ENCODE measurements at places on chromosomes 5 and 9. TPM values are rescaled to one million over a fixed set of nuclear protein-coding genes. Genes with fewer than 3 reads are reported as not detected.

DNA sequence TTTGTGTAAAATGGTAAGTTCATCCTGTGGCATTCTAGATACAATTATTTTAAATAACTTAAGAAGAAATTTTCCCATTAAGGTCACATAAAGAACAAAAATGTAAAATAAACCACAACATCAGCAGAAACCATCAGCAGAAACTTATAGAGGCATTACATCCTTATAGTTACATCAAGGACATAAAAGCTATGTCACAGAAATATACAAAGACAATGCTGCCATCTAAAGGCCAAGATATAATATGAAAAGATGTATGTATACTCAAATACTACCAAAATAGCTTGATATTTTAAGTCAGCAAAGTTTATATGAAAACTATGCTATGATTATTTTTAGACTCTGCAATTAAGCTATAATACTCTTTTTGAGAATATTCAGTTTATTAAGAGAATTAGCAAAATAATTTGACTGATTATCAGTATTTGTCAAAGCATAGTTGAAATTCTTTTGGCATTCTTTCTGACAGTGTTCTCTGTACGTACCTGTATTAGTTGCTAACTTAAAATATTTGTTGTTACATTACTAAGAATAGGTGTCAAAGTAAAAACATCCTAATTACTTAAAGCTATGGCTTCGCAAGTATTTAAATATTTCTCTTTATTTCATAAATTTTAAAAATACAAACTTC is 36.2 kb downstream of the FBXL17 start:
- peak; percentile 63 for DNase-seq

DNA sequence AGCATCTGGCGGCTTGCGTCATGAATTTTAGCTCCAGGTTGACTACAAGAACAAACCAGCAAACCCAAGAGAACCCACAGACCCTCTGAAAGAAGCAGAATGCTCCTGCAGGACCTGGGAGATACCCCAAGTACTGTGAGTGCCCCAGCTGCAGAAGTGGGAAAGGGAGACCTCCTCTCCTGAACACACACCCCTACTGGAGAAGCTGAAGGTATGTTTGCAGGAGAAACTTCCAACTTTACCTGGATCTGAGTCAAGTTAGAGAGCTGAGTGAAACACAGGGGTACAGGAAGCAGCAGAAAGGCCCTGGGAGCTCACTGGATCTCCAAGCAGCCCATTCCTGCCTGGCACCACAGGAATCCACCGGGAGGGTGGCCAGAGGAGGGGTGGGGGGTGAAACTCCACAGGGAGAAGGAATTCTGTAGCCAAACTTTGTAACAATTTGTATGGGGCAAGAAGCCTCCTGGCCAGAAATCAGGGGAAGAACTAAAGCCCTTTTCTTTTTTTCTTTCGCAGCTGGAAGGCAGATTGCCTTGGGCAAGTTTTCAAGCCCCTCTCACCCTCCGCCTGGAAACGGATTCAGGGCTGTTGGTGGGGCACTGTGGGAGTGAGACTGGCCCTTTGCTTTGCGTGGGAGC is 576.2 kb downstream of the BNC2 start:
- no peak for DNase-seq

DNA sequence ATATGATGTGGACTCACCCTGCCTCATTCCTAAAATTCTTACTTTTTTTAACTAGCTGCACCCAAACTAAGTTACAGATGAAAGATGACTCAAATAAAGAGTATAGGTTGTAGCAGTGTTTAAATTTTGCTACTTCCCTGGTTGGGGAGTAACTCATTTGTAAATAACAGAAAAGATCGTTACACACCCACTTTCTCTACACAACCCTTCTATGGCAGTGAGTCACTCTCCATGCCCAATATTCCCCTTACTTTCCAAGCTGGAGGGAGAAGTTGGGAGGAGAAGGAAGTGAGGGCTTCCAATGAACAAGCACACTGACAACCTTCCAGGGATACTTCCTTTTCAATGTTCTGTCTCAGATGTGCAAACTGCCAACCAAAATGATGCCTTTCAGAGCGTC is 1.9 kb downstream of the RASEF start:
- peak; percentile 72 for DNase-seq

DNA sequence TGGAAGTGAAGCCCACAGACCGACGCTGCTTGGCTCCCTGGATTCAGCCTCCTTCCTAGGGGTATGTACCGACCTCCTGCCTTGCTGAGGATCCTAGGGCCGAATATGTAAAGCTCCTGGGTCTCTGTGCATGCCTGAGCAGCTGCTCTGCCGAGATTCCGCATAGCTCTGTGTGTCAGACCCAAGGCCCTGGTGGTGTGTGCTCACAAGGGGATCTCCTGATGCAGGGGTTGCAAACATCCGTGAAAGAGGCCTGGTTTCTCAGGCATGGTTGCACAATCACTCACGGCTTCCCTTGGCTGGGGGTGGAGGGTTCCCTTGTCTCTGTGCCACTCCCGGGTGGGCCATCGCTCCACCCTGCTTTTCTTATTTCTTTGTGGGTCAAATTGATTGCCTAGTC is 19.9 kb upstream of the SVEP1 start:
- no peak for DNase-seq

DNA sequence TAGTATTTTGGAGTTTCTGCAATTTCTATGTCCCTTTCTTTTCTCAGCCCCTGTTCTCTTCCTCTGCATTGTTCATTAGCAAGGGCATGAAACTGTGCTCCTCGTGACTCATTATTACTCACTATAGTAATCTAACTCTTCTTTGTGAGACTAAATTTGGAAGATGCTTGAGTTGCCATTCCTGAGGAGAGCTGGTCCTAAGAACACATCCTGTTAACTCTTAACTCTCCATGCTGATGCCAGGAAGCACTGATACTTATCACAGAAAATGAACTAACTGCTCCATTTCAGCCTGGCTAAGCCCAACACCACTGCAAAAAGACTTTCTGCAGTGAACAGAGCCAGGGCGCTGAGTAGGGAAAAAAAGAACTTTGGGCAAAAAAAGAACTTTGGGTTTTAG is 10.6 kb upstream of the CSNK1A1 start:
- peak; percentile 98 for DNase-seq

DNA sequence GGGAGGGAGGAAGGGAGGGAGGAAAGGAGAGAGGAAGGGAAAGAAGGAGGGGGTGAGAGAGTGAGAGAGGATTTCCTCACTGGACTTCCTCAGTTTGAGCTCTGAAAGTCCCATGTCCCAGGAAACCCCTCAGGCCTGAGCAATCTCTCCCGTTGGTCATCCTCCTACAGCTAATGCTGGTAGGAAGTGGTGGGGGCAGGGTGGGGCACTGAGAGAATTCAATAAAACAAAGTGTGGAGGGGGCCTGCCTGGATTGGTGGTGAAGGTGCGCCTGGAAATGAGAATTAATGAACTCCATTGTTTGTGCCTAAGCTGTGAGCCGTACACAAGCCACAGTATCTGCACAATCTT is 195.0 kb downstream of the RGS3 start:
- DNase-seq: no peak

DNA sequence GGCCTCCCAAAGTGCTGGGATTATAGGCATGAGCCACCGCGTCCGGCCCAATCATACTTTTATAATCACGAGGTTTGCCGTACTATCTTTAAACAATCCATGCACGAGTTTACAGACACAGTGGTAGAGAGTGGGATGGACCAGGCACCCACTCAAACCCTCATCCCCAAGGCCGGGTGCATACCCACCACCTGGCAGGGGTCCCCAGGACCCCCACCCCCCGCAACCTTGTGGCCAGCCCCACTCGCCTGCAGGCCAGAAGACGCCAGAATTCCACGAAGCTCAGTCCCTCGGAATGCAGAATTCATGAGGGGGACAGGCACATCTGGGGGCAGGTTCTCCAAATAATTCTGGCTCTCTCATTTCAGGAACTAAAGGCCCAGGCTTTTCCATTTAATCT is 17.1 kb downstream of the NACC2 start:
- no peak for DNase-seq

DNA sequence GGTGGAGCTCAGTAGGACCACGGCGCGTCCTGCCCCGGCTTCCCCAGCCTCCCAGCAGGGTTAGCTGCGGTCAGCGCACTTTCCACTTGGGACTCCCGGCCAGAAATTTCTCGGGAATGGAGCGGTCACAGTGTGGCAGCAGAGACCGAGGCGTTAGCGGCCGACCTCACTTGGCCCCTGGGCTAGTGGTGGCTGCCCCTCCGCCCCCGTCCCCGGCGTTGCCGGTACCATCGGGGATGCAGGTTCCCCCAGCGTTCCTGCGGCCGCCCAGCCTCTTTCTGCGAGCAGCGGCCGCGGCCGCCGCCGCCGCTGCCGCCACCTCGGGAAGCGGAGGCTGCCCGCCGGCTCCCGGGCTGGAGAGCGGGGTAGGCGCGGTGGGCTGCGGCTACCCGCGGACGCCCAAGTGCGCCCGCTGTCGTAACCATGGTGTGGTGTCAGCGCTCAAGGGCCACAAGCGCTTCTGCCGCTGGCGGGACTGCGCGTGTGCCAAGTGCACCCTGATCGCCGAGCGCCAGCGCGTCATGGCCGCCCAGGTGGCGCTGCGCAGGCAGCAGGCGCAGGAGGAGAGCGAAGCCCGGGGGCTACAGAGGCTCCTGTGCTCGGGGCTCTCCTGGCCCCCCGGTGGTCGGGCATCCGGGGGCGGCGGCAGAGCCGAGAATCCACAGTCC is 460 bp downstream of the DMRTA1 start:
- DNase-seq: peak; percentile 36

- DNase-seq: no peak
Measured at GRCh38 chr9:102779356-102779755, 215.8 kb upstream of the CYLC2 start.

- no peak for DNase-seq
Measured at GRCh38 chr5:129905473-129906176, 1.4 kb downstream of the CHSY3 start.

DNA sequence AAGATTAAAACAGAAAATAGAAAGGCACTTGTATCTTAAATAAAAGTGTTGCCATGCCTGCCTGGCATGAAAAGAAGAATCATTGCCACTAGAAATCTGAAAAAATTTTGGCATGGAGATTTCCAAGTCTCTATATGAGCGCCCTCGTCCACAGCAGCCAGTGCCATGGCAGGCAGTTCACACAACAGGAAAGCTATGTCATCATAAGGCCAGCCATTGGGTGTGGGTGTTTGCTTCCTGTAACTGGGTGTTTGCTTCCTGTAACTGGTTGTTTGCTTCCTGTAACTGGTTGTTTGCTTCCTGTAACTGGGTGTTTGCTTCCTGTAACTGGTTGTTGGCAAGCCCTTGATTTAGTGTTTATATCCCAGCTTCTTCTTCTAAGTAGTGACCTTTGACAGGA is 446.7 kb downstream of the IRX1 start:
- no peak for DNase-seq

DNA sequence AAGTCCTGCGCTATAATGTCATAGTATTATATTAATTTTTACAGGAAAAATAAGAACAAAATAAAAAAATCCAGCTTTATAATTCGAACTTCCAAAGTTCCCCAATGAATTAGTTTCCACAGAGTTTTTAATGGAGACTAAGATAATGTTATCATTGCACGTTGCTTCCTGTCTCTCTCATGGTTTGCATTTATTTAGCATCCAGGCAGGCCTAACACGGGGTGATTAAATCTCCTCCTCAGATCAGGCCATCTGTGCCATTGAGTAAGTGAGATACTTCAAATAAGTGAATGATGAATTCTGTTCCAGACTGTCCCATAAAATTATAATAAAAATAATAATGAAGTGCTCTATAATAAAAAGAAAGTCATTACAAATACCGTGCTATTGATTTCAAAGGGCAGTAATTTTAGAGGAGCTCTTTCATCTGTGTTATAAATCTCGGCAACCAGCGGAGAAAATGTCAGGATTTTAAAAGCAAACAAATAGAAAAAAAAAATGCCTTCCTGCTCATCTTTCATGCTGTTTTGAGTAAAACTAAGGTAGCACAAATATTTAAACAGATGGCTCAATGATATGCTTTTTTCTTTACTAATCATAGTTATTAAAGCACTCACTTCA is 570.6 kb upstream of the ZNF608 start:
- DNase-seq: no peak

GRCh38 chr9:121686930-121687541 is 35.6 kb downstream of the DAB2IP start:
- DNase-seq: peak; percentile 55

- peak; percentile 41 for DNase-seq
Measured at GRCh38 chr5:167626341-167627123, 664.9 kb upstream of the WWC1 start.

- DNase-seq: no peak
Measured at GRCh38 chr9:133468777-133469421, 9.1 kb downstream of the CACFD1 start.

GRCh38 chr5:87243161-87243844 is 24.4 kb upstream of the RASA1 start:
- peak; percentile 98 for DNase-seq

GRCh38 chr5:138102454-138103318 is 18.9 kb downstream of the WNT8A start:
- DNase-seq: no peak

- DNase-seq: no peak
Measured at GRCh38 chr5:43005031-43005430, 35.1 kb downstream of the ANXA2R start.

DNA sequence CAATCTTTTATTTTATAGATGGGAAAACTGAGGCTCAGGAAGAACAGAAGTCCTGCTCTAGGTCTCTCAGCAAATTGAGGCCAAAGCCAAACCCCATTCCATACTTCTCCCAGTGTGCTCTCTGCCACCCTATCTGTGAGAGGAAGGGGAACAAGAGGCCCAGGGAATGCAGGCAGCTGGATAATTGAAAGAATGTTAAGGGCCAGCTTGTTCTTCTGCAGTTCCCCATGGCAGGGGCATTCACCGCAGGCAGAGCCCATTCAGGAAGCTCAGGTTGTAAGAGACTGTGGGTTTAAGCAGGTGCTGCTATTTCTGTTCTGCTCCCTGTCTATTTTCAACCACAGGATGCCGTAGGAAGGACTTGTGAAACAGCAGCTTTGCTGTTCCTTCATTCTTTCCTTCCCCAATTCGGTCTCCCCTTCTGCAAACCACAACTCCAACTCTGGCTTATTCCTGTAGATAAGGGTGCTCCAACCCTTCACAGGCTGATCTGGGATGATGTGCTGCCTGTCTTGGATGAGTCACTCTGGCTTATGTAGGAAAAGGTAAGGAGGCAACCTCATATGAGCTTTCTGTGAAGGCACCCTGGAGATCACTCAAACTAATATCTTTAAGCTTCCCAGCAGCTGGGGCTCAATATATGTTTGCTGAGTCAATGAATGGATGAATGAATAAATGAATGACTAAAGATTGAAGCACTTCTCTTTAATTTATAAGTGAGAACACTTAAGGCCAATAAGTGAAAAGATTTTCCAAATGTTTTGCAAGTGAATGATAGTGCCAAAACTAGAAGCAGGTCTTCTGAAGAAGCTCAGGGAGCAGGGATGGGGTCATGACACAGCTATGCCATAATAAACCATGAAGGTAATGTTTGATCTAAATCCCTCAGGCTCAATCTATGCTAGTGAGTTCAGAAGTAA is 377.6 kb downstream of the BRINP1 start:
- peak; percentile 34 for DNase-seq

Gene IL3
- total RNA-seq: not detected

Gene CARD6
- 7.0 TPM for total RNA-seq

Gene ENG
- 6.8 TPM for total RNA-seq

Gene GPX3
- total RNA-seq: 102 TPM

Gene SHOC1
- 0.30 TPM for total RNA-seq

Gene HAPLN1
- total RNA-seq: not detected

Gene CDH9
- not detected for total RNA-seq

Gene MACIR
- 14.1 TPM for total RNA-seq

Gene PCDHGB4
- 12.5 TPM for total RNA-seq

Measured in renal cortical epithelial cell (primary cell).